ENCODE measurements at places on chromosomes 13 and 19. TPM values are rescaled to one million over a fixed set of nuclear protein-coding genes. Genes with fewer than 3 reads are reported as not detected.
A peak's percentile ranks its signal among the peaks of the same experiment; 100 is the strongest.

DNA sequence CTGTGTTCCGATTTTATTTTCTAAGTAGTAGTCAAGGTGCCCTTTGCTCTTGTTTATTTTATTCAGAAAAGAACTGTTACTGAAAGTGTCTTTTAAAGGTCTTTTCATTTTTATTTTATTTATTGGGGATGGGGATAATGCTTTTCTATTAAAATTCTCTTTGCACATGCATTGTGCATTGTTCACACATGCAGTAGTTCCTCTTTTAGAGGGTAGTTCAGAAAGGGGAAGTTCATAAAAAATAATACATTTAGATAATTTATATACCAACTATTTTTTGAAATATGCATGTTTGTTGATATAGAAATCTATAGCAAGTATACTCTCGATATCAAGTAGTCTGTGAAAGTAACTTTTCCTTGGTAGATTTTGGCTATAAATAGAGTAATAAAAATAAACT lies 3.5 kb downstream of the GPC5 start:
- no peak overlapping the region for H3K4me3 ChIP-seq
- DNase-seq, result no peak
- H3K27me3 ChIP-seq, result peaks cover 69% of the 10 kb centered on the region

DNA sequence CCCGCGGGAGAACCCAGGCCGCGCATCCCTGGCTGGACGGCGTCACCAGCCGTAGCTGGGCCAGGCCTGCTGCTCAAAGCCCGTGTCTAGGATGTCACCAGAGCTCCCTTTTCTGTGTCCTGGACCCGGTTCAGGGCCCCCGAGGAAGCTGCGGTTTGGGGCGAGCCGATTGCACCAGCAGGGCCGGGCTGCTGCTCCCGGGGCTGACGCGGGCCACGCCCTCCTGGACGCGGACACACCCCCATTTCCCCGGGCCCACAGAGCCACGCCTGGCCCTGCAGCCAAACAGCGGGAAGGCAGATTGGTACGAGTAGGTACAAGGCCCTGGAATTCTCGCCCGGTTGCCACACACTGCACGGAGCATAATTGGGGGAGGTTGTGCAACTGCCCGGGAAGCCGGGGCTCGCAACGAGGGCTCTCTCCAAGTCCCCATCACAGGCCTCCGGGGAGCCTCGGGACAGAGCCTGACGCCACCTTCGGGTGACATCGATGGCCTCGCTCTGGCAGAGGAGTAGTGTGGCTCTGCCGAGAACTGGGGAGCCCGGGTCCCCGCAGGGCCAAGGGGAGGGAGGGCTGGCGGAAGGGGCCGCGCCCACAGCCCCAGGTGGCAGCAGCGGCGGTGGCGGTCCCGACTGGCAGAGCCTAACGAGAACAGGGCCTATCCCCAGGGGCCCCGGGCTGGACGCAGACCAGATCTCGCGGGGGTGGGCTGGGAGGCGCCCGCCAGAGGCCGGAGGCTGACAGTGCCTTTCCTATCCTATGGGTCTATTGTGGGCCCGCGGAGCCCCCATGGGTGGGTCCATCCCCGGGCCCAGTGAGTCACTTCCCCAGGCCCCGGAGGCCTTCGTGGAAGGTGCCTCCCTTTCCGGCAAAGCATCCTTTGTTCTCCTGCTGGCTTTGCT lies 23.5 kb downstream of the KCTD15 start:
- peak; percentile 48 for DNase-seq
- peaks cover 32% of the 10 kb centered on the region for H3K27me3 ChIP-seq
- H3K27ac ChIP-seq, result no peak overlapping the region
- peaks cover 3% of the 10 kb centered on the region for H3K36me3 ChIP-seq
- H3K4me1 ChIP-seq, result peaks cover 32% of the 10 kb centered on the region
- H3K4me3 ChIP-seq, result no peak overlapping the region

DNA sequence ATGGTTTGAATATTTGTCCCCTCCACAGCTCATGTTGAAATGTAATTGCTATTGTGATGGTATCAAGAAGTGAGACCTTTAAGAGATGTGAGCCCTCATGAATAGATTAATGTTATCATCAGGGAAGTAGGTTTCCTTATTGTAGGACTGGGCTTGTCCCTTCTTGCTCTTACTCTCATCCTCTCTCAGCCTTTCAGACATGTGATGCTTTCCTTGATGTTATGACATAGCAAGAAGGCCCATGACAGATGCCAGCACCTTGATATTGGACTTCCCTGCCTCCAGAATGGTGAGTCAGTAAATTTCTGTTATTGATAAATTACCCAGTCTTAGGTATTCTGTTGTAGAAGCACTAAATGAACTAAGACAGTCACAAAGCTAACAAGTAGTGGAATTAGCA lies 5.7 kb upstream of the ZMYM2 start:
- no peak overlapping the region for H3K27ac ChIP-seq
- DNase-seq, result no peak
- no peak overlapping the region for H3K4me3 ChIP-seq
- no peaks in the 10 kb centered on the region for H3K27me3 ChIP-seq
- no peaks in the 10 kb centered on the region for H3K4me1 ChIP-seq

- H3K36me3 ChIP-seq, result peaks cover 4% of the 10 kb centered on the region
- H3K27me3 ChIP-seq, result no peaks in the 10 kb centered on the region
- no peaks in the 10 kb centered on the region for H3K4me1 ChIP-seq
Measured at GRCh38 chr19:32464279-32464678, 58.7 kb downstream of the DPY19L3 start.

GRCh38 chr19:4581666-4582553 lies 22.4 kb upstream of the SEMA6B start:
- peak overlapping the region; percentile 83 for H3K4me3 ChIP-seq
- H3K27me3 ChIP-seq, result peaks cover 44% of the 10 kb centered on the region
- no peak overlapping the region for H3K27ac ChIP-seq
- H3K4me1 ChIP-seq, result peaks cover 23% of the 10 kb centered on the region
- peak; percentile 44 for DNase-seq

DNA sequence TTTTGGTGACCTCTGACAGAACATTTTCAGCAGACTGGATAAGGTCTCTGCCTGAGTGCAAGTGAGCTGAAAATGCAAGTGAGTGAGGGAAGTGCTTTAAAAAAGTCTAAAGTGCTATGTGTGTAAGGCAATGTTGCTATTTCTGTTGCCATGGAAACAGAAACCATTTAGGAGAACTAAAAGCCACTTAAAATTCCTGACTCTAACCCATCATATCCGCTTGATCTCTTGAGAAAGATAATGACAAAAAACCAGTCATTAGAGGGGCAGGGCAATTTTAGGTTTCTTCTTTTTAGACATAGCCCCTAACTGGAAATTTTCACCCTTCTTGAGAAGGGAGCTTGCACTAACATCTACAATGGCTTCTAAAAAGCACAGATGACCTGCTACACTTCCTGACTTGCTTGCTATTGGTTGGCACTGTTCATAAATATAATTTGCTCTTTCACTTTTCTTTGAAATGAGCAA lies at the start of gene CYSLTR2:
Gene CYSLTR2, plus strand, starts transcription at position 458 of the 468 bp plus-strand sequence. CDS start 52,889 bp downstream, outside the sequence.
- peaks cover 20% of the 10 kb centered on the region for H3K4me1 ChIP-seq
- no peaks in the 10 kb centered on the region for H3K36me3 ChIP-seq
- H3K27ac ChIP-seq, result no peak within 1 kb of the TSS
- no peaks in the 10 kb centered on the region for H3K27me3 ChIP-seq
- no peak within 1 kb of the TSS for H3K4me3 ChIP-seq

DNA sequence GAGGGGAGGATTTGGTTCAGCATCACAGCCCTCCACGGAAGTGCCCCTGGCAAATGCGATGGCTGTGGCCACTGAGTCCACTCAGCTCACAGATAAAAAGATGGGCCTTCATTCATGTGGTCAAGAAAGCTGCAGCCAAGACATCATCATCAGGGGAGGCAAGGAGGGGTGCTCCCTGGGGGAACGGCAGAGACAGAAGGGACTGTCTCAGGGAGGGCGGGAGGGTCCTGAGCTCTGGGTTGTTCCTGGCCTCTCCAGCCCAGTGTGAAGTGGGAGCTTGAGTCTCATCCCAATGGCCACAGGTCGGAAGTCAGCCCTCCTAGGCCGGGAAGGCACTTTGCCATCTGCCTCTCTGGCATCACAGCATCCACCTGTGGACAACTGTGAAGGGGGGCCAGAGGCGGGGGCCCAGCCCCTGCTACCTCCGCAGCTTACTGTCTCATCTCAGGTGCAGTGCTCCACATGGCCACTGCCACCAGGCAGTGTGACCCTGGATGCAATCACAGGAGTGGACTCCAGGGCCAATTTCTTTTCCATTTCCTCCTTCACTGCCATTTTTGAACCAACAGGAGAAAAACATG lies 137.8 kb upstream of the SOX1 start:
- DNase-seq, result no peak
- H3K27me3 ChIP-seq, result no peaks in the 10 kb centered on the region
- H3K36me3 ChIP-seq, result peaks cover 4% of the 10 kb centered on the region
- peaks cover 9% of the 10 kb centered on the region for H3K4me1 ChIP-seq
- H3K27ac ChIP-seq, result peak overlapping the region; percentile 78

GRCh38 chr13:111006506-111007031 lies 91.7 kb upstream of the ANKRD10 start:
- no peak for DNase-seq
- peaks cover 3% of the 10 kb centered on the region for H3K27me3 ChIP-seq
- H3K36me3 ChIP-seq, result no peaks in the 10 kb centered on the region
- no peak overlapping the region for H3K4me3 ChIP-seq
- H3K27ac ChIP-seq, result no peak overlapping the region

Gene KLK14
- total RNA-seq, result 0.75 TPM

Gene MBD3L3
- total RNA-seq, result not detected

Gene ZNRF4
- total RNA-seq, result not detected

Data from neural crest cell (in vitro differentiated cells).